ENCODE measurements at places on chromosomes 1 and 21. TPM values are rescaled to one million over a fixed set of nuclear protein-coding genes. Genes with fewer than 3 reads are reported as not detected.

Gene MRPL20
- 95.1 TPM for total RNA-seq

GRCh38 chr1:11413986-11414391 lies 65.0 kb upstream of the DISP3 start:
- no peak for DNase-seq

DNA sequence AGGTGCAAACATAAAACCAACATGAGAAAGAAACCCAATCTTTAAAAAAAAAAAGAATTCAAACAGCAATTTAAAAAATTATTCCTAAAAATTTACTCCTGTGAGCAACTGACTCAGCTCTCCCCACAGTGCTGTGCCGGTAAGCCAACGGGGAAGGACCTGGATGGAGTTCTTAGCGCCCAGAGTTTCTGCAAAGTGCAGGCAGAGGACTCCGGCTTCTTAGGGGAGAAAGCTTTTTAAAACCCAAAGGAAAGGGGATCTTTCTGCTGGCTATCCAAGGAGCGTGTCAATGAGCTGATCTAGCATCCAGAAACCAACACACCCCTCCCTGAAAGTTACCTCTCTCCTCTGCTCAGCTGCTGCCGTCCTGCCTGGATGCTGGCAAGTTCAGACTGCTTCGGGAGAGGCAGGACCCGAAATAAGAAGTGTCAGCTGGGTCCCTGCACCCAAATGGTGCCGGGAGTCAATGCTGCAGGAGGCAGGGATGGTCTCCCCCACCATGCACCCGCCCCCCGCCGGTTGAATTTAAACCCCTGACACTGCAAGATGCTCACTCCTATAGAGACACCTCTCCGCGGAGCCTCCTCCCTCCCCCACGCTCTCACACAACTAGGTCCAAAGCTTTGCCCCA lies 32.2 kb upstream of the H6PD start:
- DNase-seq, result no peak

Gene PHACTR4
- 51.1 TPM for total RNA-seq

Gene DNAI4
- 6.2 TPM for total RNA-seq

GRCh38 chr1:165845992-165846748 lies 18.8 kb downstream of the UCK2 start:
- DNase-seq, result no peak

DNA sequence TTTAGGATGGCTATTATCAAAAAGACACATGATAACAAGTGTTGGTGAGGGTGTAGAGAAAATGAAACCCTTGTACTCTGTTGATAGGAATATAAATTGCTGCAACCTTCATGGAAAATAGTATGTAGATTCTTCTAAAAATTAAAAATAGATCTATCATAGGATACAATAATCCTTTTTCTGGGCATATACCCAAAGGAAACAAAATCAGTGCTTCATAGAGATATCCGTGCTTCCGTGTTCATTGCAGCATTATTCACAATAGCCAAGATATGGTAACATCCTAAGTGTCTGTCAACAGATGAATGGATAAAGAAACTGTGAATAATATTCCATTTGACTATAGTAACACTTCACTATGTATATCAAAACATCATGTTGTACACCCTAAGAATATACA lies 106.7 kb downstream of the MIS18A start:
- DNase-seq, result no peak

Gene GUCA2B
- total RNA-seq, result 223 TPM

DNA sequence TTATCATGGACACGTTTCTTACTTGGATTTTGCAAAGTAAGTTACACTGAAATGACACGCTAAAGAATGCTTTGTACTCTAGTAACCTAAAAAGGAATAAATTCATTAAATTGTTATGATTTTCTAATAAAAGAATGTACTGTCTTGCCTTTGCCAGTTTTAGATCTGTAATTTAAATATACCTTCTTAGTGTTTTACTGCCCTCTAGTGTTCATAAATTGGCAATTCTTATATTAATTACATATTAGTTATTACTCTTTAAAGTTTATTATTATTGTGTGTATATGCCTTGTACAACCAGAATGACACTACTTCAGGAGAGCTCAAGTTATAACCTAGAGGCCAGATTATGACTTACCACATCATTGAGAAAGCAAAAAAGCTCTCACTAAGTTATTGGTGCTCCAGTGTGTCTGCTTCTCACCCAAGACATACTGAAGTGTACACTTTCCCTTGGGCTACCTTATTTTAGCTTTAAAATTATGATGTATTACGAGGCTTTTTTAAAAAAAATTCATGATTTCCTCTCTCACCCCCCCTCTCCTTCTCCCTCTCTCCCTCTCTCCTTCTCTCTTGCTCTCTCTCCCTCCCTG lies 169.9 kb downstream of the HS2ST1 start:
- no peak for DNase-seq
